ENCODE measurements at places on chromosomes 7 and 10.

DNA sequence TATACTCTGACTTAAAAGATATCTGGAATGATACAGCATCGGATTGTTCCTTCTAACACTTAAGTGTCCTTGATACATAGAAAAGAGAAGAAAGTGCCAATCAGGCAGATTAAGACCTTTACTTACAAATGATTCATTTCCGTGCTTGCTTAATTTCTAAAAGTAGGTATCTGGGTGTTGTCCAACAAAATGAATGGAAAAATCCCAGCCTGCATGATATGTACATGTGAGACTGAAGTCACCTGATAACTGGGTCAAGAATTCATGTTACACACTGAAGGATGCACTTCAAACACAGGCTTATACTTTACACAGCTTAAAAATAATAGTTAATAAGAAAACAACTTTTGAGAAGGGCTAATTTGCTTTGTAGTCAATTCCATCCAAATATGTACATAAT, 25.2 kb upstream of the PLXDC2 start:
- DNase-seq: no peak

DNA sequence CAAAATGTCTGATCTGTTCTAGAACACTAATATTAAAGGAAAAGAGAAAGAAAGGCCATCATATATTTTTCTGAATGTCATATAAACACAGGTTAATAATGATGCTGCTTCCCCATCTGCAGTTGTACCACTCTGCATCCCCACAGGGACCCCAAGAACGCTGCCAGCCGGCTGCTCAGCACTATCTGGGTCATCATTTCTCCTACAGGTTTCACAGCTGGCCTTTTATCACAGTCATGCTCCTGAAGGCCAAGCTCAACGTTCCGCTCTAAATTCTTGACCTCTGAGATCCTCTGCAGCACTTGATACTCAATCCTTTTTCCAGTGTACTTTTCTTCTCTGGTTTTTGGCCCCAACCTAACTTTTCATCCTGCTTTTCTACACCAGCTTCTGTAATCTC, 4.8 kb downstream of the IDI1 start:
- DNase-seq: no peak

DNA sequence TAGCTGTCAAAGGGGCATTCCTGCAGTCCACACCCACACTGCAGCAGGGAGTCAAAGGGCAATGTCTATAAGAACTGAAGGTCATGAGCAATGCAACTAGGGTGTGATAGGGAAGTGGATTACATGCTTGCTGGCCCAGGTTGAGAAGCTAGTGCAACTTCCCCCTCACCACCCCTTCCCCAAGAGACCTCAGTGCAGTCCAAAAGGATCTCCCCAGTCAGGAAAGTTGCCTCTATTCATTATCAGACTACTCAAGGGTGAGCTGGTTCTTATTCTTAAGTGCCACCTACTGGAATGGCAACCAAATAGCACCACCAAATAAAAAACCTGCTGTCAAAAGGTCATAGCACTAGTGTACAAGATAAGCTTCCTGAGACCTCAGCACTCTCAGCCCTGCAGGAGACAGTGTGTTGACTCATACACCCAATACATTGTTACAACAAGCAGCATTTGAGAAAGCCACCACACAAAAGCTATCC, 28.2 kb downstream of the MTERF1 start:
- no peak for DNase-seq

GRCh38 chr7:129146237-129146979, 1.9 kb downstream of the TSPAN33 start:
- no peak for DNase-seq

- no peak for DNase-seq
Measured at GRCh38 chr10:4868357-4868657, 42.3 kb downstream of the AKR1E2 start.

DNA sequence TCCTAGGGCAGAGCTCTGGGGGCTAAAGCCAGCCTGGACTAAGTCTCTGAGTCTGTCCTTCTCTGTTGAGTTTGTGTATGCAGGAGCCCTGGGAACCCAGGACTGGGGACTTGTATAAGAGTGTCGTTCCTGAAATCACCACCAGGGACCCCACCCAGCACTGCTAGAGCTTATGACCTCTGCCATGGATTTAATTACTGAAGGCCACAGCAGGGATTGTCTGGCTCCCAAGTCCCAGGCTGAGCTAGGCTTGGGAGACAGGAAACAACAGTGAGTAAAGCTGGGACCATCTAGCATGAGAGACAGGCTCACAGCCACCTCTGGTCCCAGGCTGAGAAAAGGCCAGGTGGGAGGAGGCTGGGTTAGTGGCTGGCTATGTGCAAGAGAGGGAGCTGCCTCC, 1.4 kb upstream of the TSPAN15 start:
- DNase-seq: peak; percentile 18

DNA sequence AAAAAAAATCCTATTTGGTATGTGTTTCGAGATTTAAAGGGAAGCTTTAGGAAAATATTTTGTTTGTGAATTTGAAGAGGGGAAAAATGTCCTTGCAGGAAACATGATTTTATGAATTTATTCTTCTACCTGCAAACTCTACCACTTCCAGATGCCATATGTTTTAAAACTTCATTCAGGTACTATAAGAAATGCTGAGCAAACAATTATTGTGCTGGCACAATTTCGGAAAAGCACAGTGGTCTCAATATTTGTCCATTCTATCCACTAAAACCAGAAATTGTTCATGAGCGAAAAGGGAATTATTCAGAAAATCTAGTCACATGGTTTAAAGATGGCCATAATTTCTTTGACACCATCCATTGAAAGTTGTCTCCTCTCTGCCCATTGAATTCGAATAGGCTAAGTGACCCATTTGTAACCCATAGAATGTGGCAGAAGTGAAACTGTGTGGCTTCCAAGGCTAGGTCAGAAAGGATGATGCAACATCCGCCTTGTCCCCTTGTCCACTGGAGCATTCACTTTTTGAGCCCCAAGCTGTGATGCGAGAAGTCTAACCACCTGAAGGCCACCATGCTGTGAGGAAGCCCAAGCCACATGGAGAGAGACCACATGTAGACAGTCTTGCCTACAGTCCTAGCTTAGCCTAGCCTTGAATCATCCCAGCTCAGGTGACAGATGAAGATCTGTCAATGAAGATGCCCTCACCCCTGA, 189.8 kb upstream of the PRKCQ start:
- DNase-seq: no peak

DNA sequence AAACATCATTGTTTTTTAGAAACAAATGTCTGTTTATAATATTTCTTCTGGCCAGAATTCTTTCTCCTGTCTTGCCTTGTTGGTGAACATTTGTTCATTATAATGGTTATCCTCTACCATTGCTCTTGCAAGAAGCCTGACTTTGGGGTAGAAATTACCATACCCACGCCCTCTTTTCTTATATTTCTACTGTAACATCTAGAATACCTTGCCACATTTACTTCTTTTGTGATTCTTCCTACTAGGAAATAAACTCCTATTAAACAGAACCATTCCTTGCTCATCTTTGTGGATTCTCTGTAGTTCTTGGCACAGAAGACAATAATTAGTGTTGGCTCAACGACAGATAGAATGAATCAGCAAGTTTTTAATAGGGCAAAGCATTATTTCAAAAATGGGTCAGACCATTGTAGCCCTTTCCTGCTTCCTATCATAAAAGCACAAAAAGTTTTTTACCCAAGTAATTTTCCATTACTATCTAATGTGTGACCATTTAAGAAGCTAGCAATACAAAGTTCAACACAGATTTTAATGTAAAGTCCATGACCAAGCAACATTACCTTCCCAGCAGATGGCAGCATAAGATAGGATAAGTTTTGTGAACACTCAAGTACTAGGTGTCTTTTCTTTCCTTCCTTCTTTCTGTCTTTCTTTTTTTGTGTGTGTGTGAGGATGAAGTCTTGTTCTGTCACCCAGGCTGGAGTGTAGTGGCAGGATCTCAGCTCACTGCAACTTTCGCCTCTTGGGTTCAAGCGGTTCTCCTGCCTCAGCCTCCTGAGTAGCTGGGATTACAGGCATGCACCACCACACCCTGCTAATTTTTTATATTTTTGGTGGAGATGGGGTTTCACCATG, 270.4 kb downstream of the HGF start:
- DNase-seq: no peak

GRCh38 chr7:94311515-94311914, 83.2 kb upstream of the COL1A2 start:
- no peak for DNase-seq

GRCh38 chr7:90595801-90596670, at the start of gene CDK14:
TSS of gene CDK14 (plus strand) at chr7:90596321. CDS start at chr7:90596628, 307 bp downstream.
- DNase-seq: no peak

DNA sequence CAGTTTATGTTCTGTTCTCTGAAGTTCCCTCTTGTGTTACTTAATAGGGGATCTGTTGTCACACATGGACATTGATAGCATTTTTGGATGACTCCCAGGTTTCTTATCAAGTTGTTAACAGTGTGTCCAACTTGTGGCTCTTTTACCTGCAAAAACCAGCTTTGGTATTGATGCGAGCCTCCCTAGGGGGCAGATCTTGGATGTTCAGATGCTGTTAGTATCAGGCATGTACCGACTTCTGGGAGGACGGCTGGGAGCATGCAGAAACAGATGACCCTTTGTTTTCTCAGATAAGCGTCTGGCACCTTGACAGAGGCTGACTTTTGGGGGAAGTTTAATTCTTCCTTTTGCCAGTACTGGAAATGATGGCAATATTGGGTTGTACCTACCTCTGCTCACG, 2.2 kb downstream of the PLPP4 start:
- no peak for DNase-seq

- DNase-seq: no peak
Measured at GRCh38 chr10:132132421-132132841, 54.3 kb upstream of the DPYSL4 start.

DNA sequence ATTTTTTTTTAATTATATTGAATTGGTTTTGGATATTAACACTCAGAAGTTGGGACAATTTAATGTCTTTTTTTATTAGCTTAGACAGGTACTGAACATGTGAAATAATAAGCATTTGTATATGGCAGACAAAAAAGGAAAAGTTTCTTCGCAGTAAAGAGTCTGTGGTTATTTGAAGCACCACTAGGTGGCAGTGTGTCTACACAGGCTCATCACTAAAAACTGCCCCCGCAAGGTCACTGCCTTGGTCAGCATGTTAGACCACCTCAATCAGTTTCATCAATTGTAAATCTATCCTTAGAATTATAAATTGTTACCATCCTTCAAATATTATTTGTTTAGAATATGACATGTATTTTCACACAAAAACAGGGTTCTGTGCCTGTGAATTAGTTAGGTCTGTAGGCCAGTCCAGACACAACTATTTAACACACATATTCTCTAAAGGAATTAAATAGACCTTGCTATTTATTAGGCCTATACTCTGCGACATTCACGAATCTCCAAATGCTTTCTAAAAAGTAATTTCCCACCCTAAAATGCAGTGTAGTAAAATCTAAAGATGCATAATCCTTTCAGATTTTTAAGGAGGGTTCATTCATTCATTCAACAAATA, 17.0 kb downstream of the PNLIPRP3 start:
- DNase-seq: no peak

GRCh38 chr10:121216721-121217181, 365.6 kb downstream of the WDR11 start:
- no peak for DNase-seq

DNA sequence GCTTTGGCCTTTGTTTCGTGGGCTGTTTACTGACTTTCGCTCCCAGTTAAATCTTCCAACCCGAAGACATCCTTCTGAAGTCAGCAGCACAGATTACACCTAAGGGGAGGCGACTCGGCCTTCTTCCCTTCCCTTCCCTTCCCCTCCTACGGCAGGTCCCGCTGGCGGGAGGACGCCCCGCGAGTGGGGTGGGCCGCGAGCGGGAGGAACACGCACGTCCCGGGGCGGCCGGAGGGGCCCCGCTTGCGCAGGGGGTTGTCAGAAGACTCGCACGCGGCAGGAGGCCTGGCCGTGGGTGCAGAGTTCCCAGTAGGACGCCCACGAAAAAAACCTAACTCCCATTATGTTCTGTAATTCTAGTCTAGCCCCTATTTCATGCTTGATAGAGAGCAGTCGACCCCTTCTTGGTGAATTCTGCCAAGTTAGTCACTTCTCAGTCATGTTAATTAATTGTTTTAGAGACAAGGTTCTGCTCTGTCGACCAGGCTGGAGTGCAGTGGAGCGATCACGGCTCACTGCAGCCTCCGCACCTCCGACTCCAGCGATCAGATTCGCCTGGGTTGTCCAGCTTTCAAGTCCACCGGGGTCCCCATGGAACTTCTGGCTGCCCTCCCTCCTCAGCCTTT, 19.2 kb upstream of the ZNF32 start:
- DNase-seq: no peak

GRCh38 chr7:157791666-157792065, 454.9 kb downstream of the DNAJB6 start:
- DNase-seq: no peak

DNA sequence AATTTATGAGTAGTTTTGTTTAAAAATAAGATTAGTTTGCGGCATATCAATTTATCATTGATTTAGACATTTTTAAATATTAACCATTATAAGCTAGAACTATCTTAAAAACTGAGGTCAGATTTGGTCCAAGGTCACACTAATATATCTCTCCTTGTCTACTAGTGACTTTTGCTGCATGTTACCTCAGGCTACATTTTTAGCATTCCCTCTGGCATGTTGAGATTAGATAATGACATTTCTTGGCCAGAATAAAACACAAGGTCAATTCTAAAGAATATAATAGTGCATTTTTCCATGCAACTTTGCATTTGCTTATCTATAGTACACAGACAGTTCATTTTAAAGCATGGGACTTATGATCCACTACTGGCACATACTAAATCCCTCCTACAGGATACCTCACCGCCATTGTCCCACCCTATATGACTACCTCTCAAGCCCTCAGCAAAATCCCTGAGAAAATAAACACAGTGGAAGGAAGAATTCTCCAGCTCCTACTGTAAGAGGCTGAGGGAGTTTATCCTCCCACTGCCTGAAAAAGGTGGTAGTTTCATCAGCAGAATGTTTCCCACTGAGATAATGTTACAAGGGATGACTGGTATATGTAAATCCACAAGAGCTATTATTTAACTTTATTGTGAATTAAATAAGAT, 816.4 kb downstream of the GRM8 start:
- no peak for DNase-seq

DNA sequence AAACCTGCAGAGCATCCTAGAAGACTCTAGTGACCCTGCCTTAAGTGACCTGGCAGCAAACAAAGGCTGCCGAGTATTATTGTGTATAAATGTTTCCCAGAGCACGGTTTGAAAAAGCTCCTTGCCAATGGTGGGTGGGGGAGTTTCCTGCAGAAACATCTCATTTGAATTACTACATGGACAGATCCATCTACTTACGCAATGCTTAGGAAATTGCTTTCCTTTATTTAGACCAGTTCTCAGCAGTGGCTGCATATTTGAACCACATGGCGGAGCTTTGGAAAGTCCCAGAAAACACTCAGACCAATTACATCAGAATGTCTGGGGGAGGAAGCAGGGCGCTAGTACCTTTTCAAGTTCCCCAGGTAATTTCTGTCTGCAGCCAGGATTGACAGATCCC, 560.9 kb downstream of the SDK1 start:
- DNase-seq: no peak

- DNase-seq: no peak
Measured at GRCh38 chr7:138483531-138483930, 23.5 kb downstream of the TRIM24 start.

- no peak for DNase-seq
Measured at GRCh38 chr10:44906486-44906885, 4.7 kb upstream of the TMEM72 start.

- DNase-seq: no peak
Measured at GRCh38 chr10:49457686-49458085, 61.8 kb upstream of the DRGX start.

- DNase-seq: no peak
Measured at GRCh38 chr7:50088463-50089129, 4.5 kb downstream of the ZPBP start.

- DNase-seq: no peak
Measured at GRCh38 chr7:110973196-110973990, 117.5 kb upstream of the LRRN3 start.

- no peak for DNase-seq
Measured at GRCh38 chr10:69400936-69401335, 15.8 kb downstream of the TACR2 start.

Measured in stimulated activated CD8-positive, alpha-beta memory T cell treated with anti-CD3 and anti-CD28 coated beads, Interleukin-7, amount 100 ng/mL, for 24 hours (primary cell).